Suprapubic skin (tissue), 4 donors: ENCODE measurements at places on chromosomes 12 and 14. TPM values are rescaled to one million over a fixed set of nuclear protein-coding genes. Genes with fewer than 3 reads are reported as not detected.
A peak's percentile ranks its signal among the peaks of the same experiment; 100 is the strongest.

BEGAIN gene
- total RNA-seq, result 1.6 TPM

DNA sequence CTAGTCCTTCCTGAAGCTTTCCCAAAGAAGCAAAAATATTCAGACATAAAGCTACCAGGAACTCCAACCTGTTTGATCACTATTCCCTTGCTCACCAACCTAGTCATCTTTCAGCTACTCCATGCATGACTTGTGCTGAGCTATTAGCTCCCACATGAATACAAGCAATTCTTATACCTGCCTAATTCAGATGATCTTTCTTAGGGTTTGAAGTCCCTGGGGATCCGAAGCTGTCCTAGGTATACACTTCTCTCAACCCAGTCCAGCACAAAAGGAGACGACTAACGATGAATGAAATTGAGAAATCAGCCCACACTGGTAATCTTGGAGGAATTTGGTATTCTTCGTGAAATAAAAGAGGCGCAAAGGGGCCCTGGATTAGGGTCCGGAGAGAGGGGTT, 631 bp upstream of the PTGR2 start:
- no peak for DNase-seq

OR6J1 gene
- total RNA-seq, result not detected

GRCh38 chr12:13390918-13391317, 194.4 kb downstream of the EMP1 start:
- no peak for DNase-seq

- DNase-seq, result no peak
Observed at GRCh38 chr14:75549169-75549568, 26.9 kb downstream of the BATF start.

GRCh38 chr14:36256126-36256801, 64.2 kb downstream of the MBIP start:
- no peak for DNase-seq

AHNAK2 gene
- total RNA-seq, result 975 TPM

DNA sequence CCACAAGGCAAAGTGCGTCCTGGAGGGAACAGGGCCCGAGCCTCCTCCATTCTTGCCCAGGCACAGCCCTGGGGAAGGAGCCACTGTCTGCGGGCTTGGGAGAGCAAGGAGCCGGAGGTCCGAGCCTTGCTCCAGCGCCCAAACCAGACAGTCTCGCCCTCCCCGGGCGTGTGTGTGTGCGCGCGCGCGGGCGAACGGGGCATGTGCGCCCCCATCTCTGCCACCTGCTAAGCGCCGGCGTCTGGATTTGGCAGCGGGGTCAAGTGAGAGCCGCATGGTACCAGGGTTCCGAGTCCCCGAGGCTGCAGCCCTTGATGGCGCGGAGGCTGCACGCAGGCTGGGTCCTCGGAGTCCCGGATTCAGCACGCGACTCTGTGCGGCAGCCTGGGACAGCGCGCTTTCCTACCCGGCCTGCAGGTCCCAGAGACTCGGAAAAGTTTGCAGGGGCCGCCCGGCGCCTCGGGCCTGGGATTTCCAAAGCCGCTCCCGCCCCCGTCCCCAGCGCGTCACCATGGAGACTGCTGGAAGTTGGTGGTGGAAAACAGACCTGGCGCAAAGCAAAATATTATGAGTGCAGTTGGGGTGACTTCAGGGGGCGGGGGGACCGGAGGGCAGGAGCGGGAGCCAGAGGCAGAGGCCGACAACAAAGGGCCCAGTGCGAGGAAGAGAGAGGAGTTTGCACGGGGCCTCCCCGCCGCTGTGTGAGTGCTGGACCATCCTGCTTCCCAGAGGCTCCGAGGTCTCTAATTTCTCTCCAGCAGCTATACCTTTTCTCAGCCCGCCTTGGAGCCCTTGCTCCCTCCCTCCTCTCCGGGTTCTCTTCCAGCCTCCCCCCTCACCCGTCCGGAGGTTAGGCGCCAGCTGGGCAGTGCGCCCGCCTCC, 4.2 kb downstream of the RFX4 start:
- DNase-seq, result no peak

- no peak for DNase-seq
Observed at GRCh38 chr14:100710826-100711462, 15.7 kb upstream of the DLK1 start.

DNA sequence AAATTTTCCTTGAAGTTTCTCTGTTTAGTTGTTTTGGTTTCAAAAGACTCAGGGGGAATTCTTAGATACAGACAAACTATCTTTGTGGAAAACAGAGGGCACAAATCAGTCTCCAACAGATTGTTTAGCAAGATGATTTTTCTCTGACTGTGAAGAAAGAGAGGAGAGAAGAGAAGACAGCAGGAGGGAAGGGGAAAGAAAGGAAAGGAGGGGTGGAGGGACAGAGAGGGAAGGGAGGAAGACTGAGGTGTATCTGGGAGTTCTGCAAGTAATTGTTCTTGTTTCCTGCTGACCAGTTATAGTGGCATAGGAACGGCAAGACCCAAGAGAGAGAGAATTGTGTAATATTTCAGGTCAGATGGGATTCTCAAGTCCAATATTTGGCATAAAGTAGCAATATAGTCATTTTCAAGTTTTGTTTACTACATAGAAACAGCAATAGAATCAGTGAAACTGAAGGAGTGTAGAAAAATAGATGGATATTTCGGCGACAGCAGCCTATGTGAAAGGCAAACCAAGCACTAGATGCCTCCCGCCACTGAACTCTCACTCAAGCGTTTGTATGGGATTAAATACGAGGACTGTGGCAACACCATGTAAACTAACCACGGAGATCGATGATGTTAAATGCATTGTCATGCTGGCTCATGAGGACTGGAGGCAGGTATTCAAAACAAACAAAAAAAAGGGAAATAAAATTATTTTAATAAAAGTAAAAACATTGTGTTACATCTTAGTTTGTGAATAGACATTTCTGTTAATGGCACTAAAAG, 342.5 kb downstream of the SLC16A7 start:
- no peak for DNase-seq

GRCh38 chr14:73619524-73619923, 7.2 kb downstream of the ACOT6 start:
- no peak for DNase-seq

FNTB gene
- 44.6 TPM for total RNA-seq

GRCh38 chr14:64773577-64773976, 69.4 kb downstream of the PLEKHG3 start:
- DNase-seq, result no peak

GPRC5A gene
- total RNA-seq, result 11.0 TPM

- DNase-seq, result no peak
Observed at GRCh38 chr12:130076752-130077151, 85.5 kb upstream of the FZD10 start.

TOMM20L gene
- not detected for total RNA-seq

RFLNA gene
- total RNA-seq, result 1.2 TPM

GRCh38 chr12:56932146-56932545, 2.1 kb downstream of the SDR9C7 start:
- DNase-seq, result no peak

TMEM121 gene
- total RNA-seq, result 4.2 TPM

P2RX2 gene
- total RNA-seq, result not detected

GRCh38 chr14:96357216-96357615, 5.9 kb downstream of the ATG2B start:
- DNase-seq, result no peak

DNA sequence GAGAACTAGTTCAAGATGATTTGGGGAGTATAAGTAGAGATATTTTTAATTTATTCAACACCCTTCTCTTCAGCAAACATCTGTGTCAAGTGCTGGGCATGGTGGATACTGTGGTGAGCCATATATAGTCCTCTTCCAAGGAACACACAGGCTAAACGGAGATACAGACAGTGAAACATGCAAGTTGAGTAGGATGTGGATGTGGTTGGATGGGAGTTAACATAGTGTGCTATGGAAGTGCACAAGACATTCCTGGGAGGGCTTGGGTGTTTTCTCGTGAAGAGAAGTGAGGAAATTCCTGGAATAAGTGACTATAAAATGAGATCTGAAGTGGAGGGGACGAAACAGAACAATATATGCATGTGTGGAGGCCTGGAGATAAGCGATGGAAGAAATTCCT, 181.1 kb upstream of the NPAS3 start:
- DNase-seq, result no peak

- no peak for DNase-seq
Observed at GRCh38 chr14:21191261-21191808, 35.5 kb upstream of the OR5AU1 start.

GRCh38 chr12:55728186-55728938, 447 bp downstream of the CD63 start:
- DNase-seq, result peak; percentile 93

- DNase-seq, result no peak
Observed at GRCh38 chr12:44846826-44847225, 29.3 kb downstream of the NELL2 start.

HCAR3 gene
- total RNA-seq, result 19.1 TPM

DNA sequence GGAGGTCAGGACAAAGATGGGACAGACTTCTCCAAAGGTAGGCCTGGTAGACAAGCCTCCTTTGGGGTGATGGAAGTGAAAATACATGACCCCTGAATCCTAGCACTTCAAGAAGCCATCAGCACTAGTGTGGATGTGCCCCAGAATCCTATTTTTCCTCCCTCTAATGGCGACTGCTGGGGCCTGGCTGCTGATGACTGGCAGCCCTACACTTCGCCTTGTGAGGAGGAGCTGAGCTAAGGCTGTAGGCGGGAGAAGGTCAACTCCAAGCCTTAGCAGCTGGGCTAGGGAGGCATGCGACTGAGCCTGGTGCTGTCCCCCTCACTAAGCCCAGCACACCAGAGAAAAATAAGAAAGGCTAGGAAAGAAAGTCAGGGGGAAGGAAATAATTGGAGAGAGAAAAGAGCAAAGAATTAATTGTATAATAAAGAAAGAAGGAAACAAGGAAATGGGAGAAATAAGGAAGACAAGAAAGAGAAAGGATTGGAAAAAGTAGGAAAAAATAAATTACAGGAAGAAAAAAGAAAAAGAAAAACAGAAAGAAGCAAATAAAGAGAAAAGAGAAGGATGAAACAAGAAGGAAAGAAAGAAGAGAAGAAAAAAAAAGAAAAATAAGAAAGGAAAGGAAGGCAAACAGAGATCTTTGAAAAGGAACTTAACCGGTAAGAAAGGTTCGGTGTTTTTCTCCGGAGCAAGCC, 4.7 kb upstream of the HOXC10 start:
- no peak for DNase-seq

GRCh38 chr12:52270541-52271070, 3.8 kb upstream of the KRT86 start:
- DNase-seq, result no peak

- DNase-seq, result no peak
Observed at GRCh38 chr12:94750864-94751263, 100.5 kb upstream of the TMCC3 start.

DNA sequence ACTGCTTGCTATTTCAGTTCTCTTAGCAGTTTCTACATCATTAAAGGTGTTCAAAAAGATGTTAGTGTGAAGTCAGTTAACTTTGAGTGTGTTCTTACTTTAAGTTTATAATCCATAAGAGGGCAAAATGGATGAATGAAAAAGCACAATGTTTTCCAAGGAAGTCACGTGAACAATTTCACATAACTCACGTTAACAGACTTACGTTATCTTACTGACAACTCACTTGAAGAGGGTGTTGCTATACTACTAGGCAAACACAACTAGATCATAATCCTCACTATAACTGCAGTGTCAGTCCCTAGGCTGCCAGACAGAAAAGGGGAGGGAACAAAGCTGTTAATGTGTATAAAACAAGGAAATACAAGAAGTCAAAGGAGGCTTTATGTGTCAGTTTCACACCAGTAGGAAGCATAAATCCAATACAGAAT, 6.4 kb downstream of the SLC2A13 start:
- DNase-seq, result no peak

FAR2 gene
- total RNA-seq, result 41.8 TPM

DNA sequence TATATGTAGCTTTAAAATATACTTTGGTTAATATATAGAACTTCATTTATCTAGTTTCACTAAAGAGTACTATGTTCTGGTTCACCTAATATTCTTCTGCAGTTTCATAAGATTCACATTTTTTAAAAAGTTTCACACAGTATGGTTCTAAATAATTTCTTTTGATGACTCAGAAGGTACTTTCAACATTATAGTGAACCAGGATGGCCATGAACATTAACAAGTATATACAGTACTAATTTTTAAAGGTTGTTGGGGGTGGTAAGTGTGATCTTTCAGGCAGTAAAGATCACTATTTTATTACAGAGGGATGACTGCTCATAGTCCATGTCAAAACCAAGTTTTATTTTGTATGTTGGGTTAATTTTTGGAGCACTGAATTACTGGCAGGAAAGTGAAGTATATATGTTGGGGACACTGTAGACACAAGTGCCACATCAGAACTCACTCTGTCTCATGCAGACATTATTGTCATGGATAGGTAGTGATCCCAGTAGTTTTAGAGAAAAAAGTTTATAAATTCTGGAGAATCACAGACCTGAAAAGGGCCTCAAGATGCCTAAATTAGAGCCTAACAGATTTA, 60.0 kb downstream of the DCAF5 start:
- no peak for DNase-seq

DNA sequence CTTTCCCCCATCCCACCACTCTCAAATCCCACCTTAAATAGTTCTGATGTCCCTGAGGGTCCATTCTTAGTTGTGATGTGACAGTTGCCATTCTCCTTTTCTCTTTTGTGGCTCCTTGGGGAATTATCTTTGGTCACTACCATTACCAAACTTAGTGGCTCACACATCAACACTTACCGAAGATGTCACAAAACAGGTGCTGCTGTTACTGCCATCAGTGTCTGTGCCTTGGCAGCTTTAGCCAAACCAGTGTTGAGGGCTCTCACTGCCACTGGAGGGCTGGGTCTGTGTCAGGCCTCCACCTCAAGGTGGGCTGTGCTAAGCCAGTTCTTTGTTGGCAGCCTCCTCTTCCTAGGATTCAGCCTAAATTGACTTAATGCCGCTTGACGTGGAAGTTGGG, 144.0 kb downstream of the MYRFL start:
- DNase-seq, result no peak

DNA sequence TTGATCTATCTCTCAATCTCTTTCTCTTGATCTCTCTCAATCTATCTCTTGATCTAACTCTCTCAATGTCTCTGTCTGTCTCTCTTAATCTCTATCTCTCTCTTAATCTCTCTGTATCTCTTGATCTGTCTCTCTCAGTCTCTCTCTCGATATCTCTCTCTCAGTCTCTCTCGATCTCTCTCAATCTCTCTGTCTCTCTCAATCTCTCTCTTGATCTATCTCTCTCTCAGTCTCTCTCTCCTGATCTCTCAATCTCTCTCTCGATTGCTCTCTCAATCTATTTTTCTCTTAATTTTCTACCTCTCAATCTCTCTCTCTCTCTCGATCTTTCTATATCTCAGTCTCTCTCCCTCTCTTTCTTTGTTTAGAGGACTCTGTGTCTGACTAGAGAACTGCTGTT, 126.7 kb downstream of the BCL11B start:
- no peak for DNase-seq

GRCh38 chr12:107057071-107057834, 36.1 kb downstream of the CRY1 start:
- DNase-seq, result no peak

GRCh38 chr14:79044894-79045624, 874.9 kb downstream of the NRXN3 start:
- no peak for DNase-seq

- peak; percentile 66 for DNase-seq
Observed at GRCh38 chr12:34391771-34392581, 369.7 kb downstream of the ALG10 start.

- DNase-seq, result no peak
Observed at GRCh38 chr12:116476227-116476822, 82.9 kb upstream of the MAP1LC3B2 start.

POTEM gene
- not detected for total RNA-seq

GRCh38 chr12:96195845-96196451, 1.8 kb downstream of the ELK3 start:
- no peak for DNase-seq

GRCh38 chr12:82695531-82695930, 8.8 kb downstream of the TMTC2 start:
- DNase-seq, result no peak

SLC22A17 gene
- 18.8 TPM for total RNA-seq
